ENCODE measurements at places on chromosomes 12 and 14.

GRCh38 chr12:47686645-47687240, 19.1 kb downstream of the RPAP3 start:
- DNase-seq = no peak

GRCh38 chr12:57055824-57056223, 5.9 kb upstream of the MYO1A start:
- no peak for DNase-seq

DNA sequence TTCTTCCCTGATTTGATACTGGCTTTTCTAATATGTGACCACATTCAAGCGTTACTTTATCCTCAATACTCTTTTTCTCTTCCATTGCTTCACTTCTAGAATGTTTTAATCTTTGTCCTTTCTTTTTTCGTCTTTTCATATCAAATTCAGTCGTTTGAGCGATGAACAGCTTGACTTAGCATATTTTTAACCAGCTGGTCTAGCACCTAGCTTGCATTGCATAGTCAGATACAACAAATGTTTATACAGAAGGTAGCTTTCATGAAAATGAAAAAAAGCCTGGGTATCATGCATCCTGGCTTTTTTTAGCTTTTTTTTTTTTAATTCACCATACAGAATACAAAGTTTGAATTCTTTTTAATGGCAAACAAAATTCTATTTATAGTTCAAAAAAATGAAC, 1.2 kb downstream of the SOX5 start:
- no peak for DNase-seq

GRCh38 chr12:13816394-13816793, 165.0 kb downstream of the GRIN2B start:
- no peak for DNase-seq

DNA sequence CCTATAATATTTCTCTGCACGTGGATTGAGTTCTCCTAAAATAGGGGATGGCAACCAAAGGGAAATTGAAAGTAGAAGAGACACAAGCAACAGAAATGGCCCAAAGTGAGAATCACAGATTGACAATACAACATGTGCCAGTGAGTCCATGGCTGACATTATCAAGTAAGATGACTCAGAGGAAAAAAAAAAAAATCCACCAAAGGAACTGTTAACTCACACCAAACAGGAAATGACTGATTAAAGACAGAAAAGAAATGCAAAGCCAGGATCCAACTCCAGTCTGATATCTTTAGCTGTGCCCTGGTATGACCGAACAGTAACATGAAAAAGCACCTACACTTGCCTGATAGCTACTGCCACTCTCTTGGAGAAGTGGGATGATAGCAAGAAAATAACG, 485.0 kb downstream of the PRKD1 start:
- DNase-seq = no peak

DNA sequence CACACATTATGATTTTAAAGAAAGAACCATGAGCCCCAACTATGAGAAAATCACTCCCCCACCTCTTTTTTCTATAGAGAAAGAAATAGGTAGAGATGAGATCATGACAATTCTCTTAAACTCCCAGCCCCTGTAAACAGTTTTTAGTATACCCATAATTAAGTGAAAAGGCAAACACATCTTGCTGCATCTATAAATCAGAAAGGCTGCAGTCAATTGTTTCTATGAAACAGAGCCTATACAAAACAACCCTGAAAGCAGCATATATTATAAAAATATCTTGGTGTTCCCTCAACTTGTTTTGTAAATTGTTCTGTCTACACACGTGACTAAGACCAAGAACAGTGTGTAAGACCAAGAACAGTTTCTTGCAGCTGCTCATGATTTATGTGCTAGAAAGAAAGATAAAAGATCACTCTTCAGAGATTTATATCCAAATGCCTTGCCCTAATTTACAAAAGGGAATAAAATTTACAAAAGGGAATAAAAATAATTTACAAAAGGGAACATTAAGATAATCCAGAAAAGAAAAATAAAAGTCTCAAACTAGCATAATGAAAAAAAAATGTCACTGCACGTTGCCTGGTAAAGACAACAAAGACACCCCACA, 4.8 kb downstream of the KITLG start:
- DNase-seq = no peak

- no peak for DNase-seq
These were observed 87.6 kb downstream of the EML1 start for GRCh38 chr14:99880651-99881420.

GRCh38 chr14:69861025-69861569, 18.1 kb upstream of the SMOC1 start:
- no peak for DNase-seq

DNA sequence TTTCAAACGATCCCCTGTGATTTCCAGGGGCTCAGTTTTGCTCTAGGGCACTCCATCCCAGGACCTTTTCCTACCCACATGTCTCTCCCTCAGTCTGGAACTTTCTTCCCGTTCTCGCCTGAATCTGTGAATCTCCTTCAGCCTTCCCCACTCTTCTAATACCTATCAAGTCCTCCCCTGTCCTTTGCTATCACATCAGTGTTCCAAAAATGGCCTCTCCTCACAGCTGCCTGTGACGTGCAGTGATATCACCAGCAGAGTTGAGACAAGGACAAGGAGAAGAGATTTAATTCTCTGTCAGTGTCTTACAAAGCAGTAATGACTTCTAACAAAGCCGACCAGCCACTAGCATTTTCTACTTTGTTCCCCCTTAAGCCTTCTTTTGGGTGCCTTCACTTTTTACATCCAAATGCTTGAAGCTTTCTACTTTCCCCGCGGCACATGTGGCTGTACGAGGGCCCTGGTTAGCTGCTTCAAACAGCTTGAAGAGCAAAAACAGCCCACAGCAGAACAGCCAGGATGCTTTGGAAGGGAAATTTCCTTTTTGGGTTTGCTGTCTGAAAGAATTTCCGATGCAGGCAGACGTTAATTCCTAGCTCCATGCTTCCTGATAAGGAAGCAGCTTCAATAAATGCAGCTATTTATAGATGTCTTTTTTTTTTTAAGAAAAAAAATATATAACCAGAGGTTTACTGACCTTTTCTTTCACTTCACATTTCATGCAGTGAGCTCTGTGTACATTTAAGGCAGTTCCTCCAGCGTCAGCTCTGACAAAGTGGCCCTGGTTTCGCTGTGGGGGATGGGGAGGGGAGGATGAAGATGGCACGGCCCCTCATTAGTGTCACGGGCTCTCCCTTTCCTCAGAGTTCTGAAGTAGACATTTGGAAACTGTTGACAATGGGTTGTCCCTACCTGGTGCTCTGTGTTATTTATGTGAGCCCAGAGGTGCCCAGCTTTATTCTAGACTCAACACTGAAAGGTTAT, 109.3 kb downstream of the ETV6 start:
- DNase-seq = no peak

- no peak for DNase-seq
These were observed 29.7 kb downstream of the CHGA start for GRCh38 chr14:92952481-92953298.

DNA sequence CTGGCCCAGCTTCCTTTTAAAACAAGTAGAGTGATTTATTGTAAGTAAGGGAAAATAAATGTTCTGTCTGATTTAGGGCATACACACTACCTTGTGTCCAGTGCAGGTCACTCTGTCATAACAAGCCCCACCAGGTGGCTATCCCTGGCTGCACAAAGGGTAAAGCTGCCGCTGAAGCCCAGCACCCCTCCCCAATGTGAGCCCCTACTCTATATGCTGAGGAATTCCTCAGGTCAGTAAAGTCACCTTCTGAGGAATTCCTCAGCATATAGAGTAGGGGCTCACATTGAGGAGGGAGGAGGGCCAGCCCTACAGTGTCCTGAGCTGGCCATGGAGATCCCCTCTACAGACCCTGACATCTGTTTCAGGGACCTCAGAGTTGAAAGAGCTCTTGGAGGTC, 67.2 kb downstream of the TBC1D30 start:
- DNase-seq = no peak

- DNase-seq = no peak
These were observed 18.5 kb upstream of the CCDC175 start for GRCh38 chr14:59595071-59595470.
